Stimulated activated CD4-positive, alpha-beta T cell treated with anti-CD3 and anti-CD28 coated beads, Interleukin-12 subunit alpha, Interleukin-12 subunit beta, amount 100 ng/mL, for 48 hours (primary cell): ENCODE measurements at places on chromosomes 6 and 20.

DNA sequence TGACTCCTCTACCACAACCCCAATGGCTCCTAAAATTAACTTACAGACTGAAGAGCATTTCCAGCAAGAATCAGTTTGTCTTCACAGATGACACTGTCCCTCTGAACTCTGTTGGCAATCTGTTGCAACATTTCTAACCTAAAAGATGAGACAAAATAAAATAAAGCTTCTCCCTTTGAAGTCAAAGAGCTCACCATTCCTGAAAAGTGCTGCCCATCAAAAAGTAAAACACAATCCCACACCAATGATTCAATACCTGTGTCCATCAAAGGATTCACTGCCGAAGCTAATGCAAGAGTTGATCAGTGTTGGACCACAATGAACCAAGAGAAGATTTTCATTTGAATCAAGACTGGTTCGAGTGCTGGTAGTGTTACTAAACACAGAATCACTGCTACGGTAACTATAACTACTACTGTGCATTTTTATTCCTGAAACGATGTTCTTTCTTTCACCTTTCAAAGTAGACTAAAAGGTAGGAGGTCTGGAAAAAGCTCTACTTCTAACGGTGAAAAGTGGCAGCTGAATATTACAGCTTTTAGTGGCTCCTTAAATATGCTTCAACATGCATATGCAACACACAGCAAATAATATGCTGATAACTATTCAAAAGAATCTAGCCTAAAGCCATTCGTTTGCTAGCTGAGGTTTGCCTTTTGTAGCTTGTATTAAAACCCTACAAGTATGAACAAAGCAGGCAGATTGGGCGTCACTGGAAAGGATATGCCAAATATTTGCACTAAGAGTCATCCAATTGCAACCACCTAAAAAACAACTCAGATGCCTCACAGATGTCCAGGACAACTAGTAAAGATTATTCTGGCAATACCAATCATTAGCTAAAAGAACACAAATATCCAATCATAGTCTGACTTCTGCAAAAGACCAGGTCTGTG lies at the start of gene DST:
TSS of gene DST (minus strand) at position 524 of the 896 bp plus-strand sequence.
- no peak for DNase-seq

- DNase-seq: no peak
Measured at GRCh38 chr6:53090576-53090975, 25.4 kb downstream of the FBXO9 start.

DNA sequence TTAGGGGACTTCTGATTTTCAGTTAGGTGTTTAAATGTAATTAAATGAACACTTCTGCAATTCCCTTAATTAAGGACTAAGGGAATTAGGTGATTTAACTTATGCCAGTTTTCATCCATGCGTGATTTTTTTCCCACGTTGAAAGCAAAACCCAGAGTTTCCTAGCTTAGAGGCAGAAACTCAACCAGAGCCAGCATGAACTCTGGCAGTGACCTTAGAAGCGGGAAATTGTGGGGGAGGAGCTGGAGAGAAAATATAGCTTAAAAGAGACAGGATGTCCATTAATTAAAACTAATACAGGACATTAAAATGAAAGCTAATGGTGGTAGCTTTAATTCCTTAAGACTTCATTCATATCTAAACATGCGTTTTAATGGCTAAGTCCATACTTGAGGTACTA lies 41.6 kb downstream of the IYD start:
- no peak for DNase-seq

- DNase-seq: no peak
Measured at GRCh38 chr6:24145690-24146131, 19.7 kb downstream of the NRSN1 start.

DNA sequence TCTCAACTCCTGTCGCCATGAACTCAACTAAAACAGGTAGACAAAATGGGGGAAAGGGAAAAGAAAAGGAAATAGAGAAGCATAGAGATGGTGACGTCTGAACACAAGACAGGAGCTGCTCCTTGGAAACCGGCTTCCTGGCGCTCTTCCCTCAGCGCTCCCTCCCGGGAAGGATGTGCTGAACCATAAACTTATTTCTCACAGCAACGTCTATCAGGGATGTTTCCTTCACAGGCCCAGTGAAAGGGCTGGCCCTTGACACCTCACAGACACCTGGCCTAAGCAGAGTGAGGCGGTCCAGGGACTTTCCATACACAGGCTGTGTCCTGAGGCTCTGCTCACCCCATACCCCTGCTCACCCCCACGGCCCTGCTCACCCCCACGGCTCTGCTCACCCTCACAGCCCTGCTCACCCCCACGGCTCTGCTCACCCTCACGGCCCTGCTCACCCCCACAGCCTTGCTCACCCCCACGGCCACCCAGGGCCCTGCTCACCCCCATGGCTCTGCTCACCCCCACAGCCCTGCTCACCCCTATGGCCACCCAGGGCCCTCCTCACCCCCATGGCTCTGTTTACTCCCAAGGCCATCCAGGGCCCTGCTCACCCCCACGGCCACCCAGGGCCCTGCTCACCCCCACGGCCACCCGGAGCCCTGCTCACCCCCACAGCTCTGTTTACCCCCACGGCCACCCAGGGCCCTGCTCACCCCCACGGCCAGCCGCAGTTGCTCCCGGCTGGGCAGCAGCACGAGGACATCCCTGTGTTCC lies 653 bp downstream of the FRMD1 start:
- no peak for DNase-seq

GRCh38 chr6:170504479-170504878 lies 48.6 kb downstream of the PSMB1 start:
- no peak for DNase-seq

- no peak for DNase-seq
Measured at GRCh38 chr6:783966-784735, 91.2 kb upstream of the EXOC2 start.

- no peak for DNase-seq
Measured at GRCh38 chr6:14015964-14016363, 91.2 kb downstream of the RNF182 start.

- DNase-seq: no peak
Measured at GRCh38 chr20:60213126-60213893, 255.1 kb downstream of the CDH26 start.

GRCh38 chr6:19444481-19444880 lies 392.7 kb upstream of the ID4 start:
- DNase-seq: no peak

GRCh38 chr6:142387997-142388815 lies 86.4 kb downstream of the ADGRG6 start:
- DNase-seq: no peak

DNA sequence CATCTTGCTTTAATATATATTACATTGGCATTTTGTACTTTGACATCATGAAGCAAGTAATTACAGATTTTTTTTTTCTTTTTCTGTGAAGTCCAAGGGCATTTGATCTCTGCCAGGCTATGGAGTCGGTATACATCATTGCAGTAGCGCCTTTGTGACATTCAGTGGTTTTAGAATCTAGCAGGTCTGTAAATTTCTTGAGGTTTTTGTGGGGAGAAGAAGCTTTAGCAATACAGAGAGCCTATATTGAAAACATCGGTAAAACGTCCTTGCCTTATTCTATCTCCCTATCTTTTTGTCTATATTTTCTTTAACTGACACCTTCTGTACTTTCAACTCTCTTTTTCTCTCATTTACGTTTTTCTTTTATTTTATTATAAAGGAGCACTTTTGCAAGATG lies 47.2 kb downstream of the DUSP22 start:
- DNase-seq: no peak

- no peak for DNase-seq
Measured at GRCh38 chr6:100103194-100103593, 109.2 kb upstream of the MCHR2 start.

- DNase-seq: no peak
Measured at GRCh38 chr6:168039849-168040248, 39.2 kb downstream of the FRMD1 start.

DNA sequence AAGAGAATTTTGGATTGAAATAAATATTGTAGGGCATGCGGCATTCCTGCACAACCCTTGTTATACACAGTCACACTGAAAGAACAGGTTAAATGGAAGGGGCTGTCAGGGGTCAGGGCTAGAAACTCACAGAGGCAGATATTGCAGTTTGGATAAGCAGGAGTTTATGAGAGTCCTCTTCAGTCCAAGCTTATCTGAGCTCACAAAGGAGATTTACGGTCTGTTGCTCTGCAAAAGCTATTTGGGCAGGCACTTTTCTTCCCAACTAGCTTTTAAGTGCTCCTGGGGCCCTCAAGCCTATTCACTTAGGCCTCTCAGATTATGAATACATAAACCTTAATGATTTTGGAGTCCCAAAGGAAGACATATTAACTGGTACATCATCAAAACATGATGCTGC lies 156.2 kb downstream of the SOX4 start:
- DNase-seq: no peak

DNA sequence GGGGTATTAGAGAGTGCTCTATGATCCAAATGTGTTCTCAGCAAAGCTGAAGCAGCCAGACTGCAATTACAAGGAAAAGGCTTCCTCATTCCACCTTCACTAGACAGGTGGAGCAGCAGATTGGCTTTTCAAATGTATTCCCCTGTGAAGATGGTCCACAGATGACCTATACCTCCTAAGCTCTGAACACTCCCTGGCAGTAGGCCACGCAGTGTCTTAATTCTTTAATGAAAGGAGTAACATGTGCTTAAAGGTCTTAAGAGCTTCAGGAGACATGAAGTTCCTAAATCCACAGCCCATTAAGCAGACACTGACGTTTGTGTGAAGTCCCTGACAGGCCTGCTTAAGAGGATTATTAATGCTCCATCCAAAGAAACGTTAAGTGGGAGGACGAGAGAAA lies 138.9 kb upstream of the NUP153 start:
- DNase-seq: no peak

GRCh38 chr6:3367630-3368029 lies 89.2 kb downstream of the SLC22A23 start:
- no peak for DNase-seq

DNA sequence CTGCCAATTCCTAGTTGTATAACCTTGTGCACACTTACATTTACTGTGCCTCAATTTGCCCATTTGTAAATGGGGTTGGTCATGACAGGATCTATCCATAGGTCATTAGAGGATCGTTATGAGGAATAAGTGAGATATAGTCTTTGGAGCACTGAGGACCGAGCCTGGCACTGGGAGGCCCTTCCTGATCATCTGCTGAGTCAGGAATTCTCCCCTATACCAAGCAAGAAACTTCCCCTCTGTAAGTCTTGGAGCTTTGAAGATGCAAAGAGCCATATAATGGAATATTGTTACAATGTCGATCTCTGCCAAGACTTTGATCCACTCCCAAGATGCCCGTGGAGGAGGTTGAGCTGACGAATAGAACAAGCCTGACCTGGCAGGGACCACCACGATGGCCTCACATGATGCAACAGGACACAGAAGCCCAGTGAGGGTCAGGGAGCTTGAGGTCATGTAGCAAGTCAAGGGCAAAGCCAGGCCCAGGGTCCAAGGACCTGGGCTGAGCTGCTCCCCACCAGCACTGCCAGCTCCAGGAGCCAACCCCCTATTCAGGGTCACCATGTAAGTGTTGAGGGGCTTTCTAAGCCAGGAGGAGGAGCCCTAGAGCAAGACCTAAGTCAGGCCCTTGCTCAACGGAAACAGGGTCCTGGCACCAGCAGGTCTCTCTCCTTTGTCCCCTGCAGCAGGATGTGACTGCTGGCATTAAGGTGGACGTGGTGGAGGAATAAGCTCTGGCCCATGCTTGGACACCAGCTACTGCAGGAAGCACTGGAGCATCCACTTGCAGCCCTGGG lies 16.7 kb downstream of the PDRG1 start:
- no peak for DNase-seq

- no peak for DNase-seq
Measured at GRCh38 chr20:57667388-57667787, 42.4 kb downstream of the PMEPA1 start.

GRCh38 chr6:23547851-23548250 lies 578.2 kb upstream of the NRSN1 start:
- DNase-seq: no peak

DNA sequence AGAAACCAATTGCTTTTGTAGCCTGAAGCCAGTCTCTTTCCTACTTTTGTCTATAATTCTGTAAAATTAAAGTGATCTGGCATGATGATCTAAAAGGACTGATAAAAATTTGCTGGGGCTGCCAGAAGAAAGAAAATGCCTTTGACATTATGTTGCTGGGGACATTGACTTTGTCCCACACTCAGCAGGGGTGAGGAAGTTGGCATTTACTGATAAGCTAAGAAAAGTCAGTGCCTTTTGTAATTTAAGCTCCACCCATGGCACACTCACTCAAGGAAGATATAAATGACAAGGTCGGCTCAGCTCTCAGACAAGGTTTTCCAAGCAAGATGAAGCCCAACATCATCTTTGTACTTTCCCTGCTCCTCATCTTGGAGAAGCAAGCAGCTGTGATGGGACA lies at the start of gene SEMG1:
TSS of gene SEMG1 (plus strand) at position 309 of the 400 bp plus-strand sequence. CDS start at position 330, 21 bp downstream.
- no peak for DNase-seq

- no peak for DNase-seq
Measured at GRCh38 chr6:14831937-14832336, 413.9 kb upstream of the JARID2 start.

DNA sequence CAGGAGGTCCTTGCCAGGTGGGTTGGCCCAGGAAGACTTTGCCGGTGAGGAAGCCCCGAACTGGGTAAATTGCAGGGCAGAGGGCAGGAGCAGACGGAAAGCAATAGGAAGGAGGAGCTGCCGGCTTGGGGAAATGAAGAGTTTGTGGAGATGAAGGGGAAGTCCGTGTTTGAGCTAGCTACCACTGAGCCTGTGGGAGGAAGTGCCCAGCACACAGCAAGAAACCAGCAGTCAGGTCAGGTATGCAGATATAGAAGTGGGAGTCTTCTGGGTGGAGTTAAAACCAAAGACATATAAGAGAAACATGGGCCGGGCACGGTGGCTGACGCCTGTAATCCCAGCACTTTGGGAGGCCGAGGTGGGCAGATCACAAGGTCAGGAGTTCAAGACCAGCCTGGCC lies 34.7 kb downstream of the CD24 start:
- DNase-seq: no peak

DNA sequence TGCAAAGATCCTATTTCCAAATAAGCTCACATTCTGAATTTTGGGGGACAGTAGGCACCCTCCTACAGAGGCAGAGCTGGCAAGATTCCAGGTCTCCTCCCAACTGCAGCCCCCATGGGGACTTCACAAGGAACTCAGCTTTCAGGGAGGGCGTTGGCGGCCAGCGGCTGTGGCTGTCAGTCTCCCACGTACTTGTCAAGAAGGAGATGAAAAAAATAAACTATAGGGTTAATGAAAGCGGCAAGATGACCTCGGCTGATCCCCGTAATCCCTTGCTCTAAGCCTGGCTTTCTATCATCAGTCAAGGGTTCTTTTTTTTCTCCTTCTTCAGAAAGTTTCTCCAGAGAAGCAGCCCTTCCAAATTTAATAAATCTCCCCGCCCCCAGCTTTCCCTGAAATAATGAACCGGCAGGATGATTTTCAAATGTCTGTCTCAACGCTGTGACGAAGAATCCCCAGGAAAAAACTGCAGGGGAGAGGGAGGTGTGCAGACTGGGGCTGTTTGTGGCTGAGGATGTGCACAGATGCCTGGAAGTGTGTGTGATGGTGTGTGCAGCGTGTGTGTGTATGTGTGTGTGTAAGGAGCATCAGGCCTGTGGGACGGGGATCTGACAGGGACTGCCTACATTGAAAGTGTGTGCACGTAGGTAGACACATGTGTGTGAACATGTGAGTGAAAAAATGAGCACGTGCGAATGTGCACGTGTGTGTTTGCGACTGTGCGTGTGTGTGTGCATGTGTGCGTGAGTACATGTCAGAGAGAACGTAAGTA lies 78.7 kb downstream of the SLC2A10 start:
- DNase-seq: no peak

DNA sequence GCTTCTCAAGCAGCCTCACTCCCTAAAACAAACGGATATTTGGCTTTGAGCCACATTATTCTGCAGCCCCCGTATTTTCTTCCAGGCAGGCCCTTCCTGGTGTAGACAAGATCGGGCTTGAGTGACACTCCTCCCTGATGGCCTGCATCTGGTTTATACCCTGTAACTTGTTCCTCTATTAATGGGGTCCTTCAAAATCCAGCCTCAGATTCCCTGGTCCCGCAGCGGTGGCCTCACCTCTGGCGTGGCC lies 375 bp upstream of the TMEM14C start:
- DNase-seq: no peak
